ENCODE measurements at places on chromosomes 6 and 20.

DNA sequence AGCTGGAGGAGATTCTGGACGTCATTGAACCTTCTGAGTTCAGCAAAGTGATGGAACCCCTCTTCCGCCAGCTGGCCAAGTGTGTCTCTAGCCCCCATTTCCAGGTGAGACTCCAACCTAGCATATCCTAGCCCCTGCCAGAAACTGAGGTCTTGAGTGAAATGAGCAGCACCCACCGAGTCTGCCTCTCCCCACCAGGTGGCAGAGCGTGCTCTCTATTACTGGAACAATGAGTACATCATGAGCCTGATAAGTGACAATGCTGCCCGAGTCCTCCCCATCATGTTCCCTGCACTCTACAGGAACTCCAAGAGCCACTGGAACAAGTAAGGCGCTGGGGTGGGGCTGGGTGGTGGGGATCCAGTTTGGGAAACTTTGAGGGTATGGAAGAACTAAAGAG is 4.6 kb downstream of the MEA1 start:
- DNase-seq: no peak

DNA sequence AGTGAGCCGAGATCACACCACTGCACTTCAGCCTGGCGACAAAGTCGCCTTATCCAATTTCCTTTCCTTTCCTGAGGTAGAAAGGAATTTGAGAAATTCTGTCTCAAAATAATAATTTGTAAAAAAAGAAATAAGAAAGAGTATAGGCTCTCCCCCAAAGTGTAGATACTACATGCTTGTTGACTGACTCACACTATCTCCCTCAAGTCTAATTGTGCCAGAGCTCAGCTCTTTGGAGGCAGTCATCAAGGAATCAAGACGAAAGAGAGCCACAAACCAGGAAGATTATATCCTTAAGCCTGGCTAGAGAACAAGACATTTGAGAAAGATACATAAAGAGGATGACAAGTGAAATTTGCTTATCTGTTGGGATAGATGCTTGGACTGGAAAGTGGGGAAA is 3.7 kb upstream of the FKBPL start:
- DNase-seq: no peak

GRCh38 chr20:38242848-38243708 is 17.5 kb downstream of the KIAA1755 start:
- no peak for DNase-seq

DNA sequence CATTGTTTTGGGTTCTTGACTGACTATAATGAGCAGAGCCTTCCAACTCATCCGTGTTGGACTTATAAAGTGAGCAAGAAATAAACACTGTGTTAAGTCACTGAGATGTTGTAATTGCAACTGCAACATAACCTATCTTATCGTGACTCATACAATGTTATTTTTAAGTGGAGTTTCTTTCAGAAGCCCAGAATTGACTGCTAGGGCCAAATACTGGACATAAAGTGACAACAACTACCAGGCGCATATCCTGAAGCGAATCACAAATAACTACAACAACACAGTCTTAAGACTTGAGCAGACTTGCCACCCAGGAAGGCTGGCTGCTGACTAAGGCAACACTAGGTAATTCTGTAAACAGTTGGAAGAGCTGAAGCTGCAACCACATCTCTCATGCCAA is 326.6 kb downstream of the COL12A1 start:
- no peak for DNase-seq

DNA sequence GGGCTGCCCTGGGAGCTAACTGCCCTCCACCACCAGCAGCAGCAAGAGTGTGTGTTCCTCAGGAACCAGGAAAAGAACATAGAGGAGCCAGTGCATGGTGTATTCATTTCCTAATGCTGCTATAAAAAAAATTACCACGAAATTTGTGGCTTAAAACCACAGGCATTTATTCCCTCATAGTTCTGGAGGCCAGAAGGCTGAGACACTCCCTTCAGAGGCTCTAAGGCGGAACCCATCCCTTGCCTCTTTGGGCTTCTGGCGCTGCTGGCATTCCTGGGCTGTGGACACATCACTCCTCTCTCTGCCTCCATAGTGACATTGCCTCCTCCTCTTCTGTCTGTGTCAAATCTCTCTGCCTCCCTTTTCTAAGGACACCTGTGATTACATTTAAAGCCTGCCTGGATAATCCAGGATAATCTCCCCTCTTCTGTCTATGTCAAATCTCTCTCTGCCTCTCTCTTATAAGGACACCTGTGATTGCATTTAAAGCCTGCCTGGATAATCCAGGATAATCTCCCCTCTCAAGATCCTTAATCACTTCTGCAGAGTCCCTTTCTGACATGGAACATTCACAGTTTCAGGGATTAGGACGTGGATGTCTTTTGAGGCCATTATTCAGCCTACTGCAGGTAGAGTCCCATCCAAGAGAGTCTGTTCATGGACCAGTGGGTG is 54.7 kb downstream of the NDUFAF5 start:
- no peak for DNase-seq

- DNase-seq: no peak
These were observed 461.3 kb downstream of the GJA1 start for GRCh38 chr6:121896771-121897170.

DNA sequence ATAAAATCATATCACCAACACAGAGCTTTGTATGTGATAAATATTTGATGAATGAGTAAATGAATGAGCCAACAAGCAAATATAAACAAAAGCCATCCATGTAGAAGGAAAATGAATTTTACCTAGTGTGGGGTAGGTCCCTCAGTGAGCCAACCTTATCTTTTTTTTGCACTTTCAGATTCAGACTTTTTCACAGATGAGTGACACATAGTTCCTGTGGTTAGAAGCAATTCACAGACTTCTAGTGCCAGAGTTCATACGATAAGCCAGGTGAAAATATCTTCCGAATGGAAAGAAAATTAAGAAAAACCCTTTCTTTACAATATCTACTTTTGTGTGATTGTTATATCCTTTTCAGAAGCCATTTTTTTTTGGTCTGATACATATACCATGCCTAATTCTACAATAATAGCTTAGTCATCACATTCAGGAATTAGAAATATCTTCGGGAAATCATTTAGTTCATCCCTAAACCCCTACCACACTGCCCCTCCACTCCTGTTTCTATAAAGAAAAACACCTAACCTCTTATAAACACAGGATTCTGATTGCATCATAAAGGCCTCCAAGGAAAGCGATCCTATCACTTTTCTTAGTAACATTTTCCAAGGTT is 82.7 kb upstream of the CNR1 start:
- DNase-seq: no peak

GRCh38 chr20:21272279-21272678 is 30.9 kb upstream of the XRN2 start:
- DNase-seq: no peak

DNA sequence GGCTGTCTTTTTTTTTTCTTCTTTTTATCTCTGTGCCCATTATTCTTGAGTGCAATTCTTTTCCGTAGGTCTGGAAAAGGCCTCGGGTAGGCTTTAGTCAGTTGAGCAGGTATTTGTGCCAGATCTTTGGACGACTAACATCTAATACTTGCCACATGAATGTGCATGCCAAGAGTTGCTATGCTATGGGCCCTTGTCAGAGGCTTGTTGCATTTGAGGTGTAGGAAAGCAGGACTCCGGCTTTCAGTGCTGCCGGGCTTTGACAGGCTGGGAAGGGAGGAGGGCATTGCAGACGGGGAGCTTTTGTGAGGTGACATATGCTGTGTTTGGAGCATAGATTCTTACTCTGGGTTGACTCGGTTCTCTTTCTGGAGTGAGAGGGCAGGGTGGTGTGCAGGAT is 10.2 kb downstream of the LRRC1 start:
- no peak for DNase-seq

DNA sequence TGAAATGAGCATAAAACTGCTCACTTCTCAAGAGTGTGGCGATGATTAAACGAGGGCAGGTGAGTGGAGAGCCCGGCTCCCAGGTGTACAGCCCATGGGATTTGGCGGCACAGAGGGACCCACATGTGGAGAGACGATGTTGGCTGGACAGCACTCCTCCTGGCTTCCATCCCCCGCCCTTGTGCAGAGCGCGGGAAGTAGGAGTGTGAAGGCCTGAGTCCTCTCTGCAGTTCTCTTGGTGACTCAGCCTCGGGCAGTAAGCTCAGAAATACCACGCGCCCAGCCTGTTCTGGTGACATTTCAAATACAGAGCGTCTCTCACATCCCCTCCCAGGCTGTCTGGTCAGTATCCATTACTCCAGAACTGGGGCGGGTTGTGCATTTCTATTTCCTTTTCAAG is 94.2 kb upstream of the SRSF6 start:
- no peak for DNase-seq
